ENCODE measurements at places on chromosomes 1 and 21.

GRCh38 chr1:183349201-183349711, 68.9 kb downstream of the NMNAT2 start:
- DNase-seq: no peak

DNA sequence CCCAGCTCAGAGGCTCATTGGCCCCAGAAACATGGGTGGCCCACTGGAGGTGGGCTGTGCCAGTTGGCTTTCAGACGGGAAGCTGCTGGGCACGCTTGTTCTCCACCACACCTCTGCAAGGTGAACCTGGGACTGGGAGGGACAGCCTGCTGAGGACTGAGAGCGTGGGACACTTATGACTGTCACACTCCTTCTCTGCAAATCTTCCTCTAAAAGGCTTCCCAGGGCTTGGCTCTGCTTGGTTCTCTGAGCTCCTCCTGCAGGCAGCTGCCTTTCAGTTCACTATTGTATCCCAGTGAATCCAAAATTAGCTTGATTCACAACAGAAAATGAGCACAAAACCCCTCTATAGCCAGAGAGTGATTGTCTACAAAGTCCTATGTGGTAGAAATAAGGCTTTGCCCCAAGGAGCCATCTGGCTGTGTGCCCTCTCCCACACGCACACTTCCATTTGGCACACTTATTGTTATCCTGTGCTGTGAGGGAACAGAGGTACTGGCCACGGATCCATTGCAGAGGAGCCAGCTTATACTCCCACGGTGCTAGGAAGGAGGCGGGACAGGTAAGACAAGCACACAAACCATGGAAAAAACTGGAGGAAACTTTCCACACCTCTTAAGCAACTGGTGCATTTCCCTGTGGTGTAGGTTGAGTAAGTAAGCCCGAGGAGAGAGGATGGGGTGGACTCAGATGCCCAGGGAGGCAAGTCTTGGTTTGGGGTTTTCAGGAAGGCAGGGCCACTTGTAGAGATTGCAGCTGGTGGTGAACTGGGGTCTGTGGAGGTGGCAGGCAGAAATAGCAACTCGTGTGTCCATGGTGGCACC, 18.9 kb upstream of the BTG2 start:
- no peak for DNase-seq

GRCh38 chr1:97094247-97094972, 372.8 kb downstream of the PTBP2 start:
- peak; percentile 90 for DNase-seq

- DNase-seq: no peak
Observed at GRCh38 chr1:227333423-227333822, 15.1 kb upstream of the CDC42BPA start.

DNA sequence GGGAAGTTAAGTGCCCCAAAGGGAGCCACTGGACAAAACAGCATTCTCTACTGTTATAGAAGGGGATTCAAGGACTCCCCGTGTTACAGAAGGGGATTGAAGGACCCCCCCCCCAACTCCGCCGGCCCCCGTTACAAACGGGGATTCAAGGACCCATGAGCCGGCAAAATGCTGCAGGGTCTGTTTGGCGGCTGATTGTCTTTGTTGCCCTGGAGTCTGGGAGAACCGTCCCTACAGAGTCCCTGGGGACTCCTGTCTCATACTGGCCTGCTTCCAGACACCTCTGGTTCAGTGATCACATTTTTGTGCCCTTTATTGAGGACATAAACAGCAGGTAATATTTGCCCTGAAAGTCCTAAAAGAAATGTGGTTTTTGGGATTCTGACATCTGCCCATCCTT, 96.4 kb downstream of the SYF2 start:
- DNase-seq: no peak

DNA sequence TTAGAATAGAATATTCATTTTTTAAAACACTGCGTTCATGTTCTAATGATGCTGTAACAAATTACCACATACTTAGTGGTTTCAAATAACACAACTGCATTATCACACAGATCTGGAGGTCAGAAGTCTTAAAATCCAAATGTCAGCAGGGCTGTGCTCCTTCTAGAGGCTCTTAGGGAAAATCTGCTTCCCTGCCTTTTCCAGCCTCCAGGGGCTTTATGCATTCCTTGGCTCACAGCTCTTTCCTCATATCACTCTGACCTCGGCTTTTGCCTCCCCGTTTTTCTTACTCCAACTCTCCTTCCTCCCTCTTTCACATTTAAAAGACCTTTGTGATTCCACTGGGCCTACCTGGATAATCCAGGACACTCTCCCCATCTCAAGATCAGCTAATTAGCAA, 18.6 kb upstream of the FMN2 start:
- no peak for DNase-seq

DNA sequence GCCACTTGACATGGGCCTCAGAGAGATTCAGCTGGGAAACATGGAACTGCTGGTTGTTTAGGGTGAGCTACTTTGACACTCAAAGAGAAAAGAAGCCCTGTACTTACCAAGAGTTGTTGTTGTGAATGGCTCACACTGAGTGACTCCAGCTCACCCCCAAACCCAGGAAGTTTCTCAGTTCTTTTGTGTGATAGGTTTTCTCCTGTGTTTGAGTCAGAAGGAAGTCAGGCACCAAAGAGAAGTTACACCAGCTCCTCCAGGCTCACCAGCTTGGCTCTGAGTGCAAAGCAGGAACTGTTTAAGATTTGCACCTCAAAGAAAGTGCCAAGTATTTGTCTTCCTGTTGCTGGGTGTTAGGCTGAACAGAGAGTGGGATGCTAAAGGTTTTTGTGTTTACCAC, 111.2 kb upstream of the PROX1 start:
- DNase-seq: no peak

All from non-pigmented ciliary epithelial cell (primary cell).